ENCODE measurements at places on chromosomes 7 and 10. TPM values are rescaled to one million over a fixed set of nuclear protein-coding genes. Genes with fewer than 3 reads are reported as not detected.

The FKBP9 gene
- total RNA-seq = not detected

DNA sequence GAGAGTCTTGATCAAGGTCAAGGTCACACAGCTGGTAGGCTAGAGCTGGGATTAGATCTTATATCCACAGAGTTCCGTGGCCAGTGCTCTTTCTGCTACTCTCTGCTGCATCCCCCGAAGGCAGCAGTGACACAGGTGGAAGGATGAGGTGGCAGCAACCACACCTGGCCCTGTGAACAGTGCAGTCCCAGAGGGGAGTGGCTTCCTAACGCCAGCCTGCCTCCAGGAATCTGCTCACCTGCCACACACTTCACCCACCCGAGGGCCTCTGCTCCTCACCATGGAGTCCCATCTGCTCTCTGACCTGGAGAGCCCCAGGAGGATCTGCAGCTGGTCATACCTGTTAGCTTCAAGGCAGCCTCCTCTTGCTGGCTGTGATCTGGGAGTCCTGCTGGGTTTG is 484.2 kb downstream of the PLXNA4 start:
- no peak for DNase-seq

- no peak for DNase-seq
Measured at GRCh38 chr10:11713186-11713743, 28.9 kb upstream of the ECHDC3 start.

GRCh38 chr7:6269527-6269926 is 2.9 kb downstream of the CYTH3 start:
- no peak for DNase-seq

- no peak for DNase-seq
Measured at GRCh38 chr7:26897928-26898327, 33.5 kb upstream of the SKAP2 start.

DNA sequence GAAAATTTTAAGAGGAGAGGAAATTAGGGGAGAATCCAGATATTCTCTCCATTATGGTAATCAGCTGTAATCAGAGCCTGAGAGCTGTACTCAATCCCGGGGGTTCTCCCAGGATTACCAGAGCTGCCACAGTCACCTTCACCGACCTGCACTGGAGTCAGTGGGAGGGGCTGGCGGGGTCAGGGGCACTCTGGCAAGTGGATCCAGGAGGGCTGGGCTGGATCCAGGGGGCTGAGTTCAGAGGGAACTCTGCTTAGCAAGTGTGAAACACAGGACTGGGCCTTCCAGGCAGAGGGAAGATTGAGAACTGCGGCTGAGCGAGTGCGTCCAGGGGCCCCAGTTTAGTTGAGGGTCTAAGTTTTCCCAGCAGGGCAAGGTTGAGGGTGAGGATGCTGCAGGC is 89.2 kb downstream of the BMS1 start:
- no peak for DNase-seq

The INPP5F gene
- 22.1 TPM for total RNA-seq

The ASAH2 gene
- total RNA-seq = 1.6 TPM

- DNase-seq = no peak
Measured at GRCh38 chr7:18564779-18565178, 69.2 kb downstream of the HDAC9 start.

DNA sequence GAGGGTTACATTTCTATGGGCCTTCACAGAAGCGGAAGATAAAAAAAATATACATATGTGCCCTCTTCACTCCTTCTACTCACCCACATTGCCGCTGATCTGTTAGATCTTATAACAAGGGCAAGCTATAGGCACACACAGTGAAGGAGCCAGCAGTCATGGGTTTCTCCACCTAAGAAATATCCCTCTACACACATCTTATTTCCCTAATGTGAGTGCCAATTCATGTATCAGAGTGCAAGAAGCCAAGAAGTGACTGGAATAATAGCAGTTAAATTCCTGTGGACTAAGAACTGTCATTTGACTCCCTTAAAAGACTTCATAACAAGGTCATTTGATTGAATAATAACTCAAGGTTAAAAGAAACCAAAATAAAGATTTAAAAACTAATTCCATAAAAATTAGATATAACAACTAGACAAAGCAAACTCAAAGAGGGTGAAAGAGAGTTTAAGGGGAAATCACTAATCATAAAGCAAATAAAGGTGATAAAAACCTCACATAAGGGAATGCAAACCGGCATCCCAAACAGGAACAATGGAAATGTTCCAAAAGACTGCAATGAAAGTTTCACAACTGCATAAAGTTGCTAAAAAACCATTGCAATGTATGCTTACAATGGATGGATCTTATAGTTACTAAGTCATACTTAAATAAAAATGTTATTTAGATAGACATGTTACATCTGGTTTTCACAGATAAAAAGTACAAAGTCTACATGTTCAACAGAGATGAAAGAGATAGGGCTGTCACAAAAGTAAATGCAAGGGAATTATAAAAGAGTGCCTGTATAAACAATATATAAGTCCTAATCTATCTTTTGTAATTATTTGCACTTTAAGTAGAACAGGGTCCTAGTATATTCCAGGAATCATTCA is 42.8 kb downstream of the ARHGAP21 start:
- no peak for DNase-seq

The TMEM196 gene
- total RNA-seq = not detected

DNA sequence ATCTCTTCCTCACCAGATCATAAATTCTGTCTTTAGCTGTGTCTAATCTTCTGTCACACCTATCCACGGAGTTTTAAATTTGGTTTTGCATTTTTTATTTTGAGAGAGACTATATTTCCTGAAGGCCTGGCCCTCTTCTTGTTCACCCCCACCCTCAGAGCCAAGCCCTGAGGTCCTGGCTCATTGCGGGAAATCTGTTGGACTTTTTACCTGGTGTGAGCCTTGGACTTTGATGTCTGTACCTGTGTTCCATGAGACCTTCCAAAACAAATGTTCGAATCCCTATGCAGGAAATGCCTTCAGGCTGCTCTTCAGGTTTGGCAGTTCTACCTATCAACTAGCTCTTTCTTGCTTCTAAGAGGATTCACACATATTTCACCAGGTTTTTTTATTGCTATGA is 175.2 kb upstream of the GRB10 start:
- no peak for DNase-seq

GRCh38 chr10:129978980-129979379 is 14.9 kb upstream of the EBF3 start:
- DNase-seq = no peak

GRCh38 chr7:1204460-1205140 is 28.1 kb upstream of the UNCX start:
- DNase-seq = no peak

- DNase-seq = no peak
Measured at GRCh38 chr10:60521974-60522405, 132.3 kb upstream of the ANK3 start.

The SEC24C gene
- total RNA-seq = 78.2 TPM

- no peak for DNase-seq
Measured at GRCh38 chr10:10714327-10714726, 303.3 kb upstream of the CELF2 start.

The LOXL4 gene
- not detected for total RNA-seq

DNA sequence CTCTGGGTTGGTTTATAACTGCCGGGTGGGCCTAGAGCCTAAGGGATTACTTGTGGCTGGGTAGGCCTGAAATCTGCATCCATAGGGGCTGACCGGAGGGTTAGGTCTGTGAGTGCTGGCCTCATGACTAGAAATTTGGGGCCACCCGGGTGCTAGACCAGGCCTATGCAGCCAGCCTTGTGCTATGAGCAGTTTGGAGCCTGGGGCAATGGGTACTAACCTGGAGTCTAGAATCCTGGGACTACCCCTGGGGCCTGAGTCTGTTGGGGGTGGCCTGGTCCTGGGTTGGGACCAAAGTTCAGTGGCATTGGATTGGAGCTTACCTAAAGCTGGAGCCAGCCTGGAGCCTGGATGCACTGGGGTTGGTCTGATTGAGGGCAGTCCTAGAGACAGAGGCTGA is 995.2 kb downstream of the ANKRD7 start:
- DNase-seq = no peak

- peak; percentile 58 for DNase-seq
Measured at GRCh38 chr7:107874605-107875446, 16.2 kb upstream of the DLD start.

GRCh38 chr7:158582089-158582456 is 5.5 kb downstream of the PTPRN2 start:
- no peak for DNase-seq

DNA sequence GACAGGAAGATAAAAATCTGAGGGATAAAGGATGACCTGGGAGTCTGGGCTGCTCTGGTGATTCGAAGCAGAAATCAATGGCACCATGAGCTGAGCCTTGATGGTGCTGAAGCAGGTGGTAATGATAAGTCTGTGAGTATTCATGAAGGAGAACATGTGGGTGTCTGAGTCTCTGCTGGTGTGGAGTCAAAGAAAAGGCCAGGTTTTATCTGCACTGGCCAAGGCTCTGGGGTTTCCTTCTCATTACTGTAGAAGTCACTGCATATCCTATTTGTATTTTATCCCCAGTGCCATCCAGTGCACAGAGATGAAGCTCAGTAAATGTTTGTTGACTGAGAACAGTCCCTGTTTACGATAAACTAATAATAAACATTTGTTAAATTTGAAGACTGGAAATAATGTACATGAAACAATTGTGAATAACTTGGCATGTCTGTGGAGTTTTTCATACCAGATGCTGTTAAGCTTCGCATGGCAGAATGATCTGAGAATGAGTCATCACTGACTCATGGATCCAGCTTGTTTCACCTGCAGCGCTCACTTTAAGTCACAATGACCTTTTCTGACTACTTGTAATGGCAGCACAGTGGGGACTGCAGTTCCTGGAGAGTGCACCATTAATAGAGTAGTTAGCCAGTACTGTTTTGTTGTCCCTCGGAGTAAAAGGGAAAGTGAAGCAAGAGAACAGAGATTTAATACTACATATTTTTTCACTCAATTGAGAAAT is 538.5 kb downstream of the HTR7 start:
- no peak for DNase-seq

- no peak for DNase-seq
Measured at GRCh38 chr10:28060031-28060607, 61.2 kb upstream of the ODAD2 start.

DNA sequence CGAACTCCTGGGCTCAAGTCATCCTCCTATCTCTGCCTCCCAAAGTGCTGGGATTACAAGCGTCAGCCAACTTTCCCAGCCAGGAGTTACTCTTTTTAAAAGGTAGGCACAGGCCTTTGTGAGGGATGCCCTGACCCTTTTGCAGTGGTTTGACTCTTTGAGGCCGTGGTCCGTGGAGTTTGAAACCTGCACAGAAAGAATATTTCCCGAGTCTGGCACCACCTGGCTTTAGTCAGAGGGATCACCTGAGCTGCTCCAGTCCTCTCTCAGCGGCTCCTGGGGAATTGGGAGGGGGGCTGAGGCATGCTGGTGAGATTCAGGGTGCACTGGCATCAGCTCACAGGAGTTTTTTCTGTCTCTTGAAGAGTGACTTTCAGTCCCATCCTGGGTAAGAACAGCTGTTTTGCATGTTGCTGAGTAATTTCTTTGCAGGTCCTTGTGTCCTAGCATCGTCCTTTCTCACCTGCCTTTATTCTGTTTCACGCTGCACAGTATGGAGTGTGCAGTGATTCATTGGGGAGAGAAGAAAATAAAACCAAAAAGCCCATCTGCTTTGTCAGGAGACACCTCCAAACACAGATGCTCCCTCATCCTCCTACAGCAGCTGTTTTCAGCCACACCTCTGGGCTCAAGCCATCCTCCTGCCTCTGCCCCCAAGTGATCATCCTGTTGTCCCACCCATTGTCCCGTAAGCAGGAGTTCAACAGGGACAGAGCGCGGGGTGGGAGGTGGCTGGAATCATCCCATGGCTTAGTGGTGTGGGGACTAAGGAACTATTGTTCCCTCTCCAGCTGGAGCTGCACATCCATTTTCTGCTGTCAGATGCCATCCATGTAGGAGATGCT is 284.7 kb downstream of the CAMK1D start:
- no peak for DNase-seq

The GTF2IRD2 gene
- 10.4 TPM for total RNA-seq

- no peak for DNase-seq
Measured at GRCh38 chr10:132175907-132176581, 10.7 kb upstream of the DPYSL4 start.

GRCh38 chr7:95549818-95550529 is 46.3 kb downstream of the PDK4 start:
- DNase-seq = no peak

DNA sequence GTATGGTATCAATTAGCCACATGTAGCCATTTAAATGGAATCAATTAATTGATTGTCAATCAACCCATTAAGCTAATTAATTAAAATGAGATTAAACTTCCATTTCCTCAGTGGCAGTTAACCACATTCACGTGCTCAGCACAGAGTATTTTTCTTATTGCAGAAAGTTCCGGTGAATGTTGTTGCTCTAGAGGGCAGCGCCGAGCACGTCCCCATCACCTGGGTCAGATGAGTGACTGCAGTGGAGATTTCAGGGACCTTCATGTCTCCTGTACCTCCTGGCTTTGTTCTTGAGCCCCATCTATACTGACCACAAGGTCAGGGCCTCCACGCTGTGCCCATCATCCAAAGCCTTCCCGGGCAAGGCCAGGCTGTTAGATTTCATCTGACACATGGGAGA is 168.8 kb upstream of the MKI67 start:
- DNase-seq = no peak

DNA sequence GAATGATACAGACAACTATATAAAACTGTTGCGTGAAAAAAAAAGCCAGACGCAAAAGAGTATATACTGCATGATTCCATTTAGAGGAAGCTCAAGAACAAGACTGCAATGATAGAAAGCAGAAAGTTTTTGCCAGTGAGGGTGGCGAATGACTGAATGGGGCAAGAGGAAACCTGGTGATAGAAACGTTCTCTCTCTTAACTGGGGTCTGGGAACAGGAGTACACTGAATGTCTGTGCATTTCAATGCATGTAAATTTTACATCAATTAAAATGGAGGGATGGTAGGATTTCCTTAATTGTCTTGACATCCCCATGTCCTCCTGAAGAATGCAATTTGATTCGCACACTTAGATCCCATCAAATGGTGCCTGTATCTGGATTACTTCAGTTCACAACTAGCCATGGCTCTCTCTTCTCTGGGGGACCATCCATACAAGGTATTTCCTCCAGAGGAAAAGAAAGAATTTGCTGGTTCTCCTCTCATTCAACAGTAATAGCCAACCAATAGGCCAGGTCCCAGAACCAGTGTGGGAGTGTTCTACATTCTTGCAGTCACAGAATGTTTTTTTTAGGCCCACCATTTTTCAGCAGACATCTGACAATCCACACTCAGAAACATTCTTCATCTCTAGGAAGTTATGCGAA is 221.0 kb upstream of the KLF14 start:
- DNase-seq = no peak

GRCh38 chr7:106893591-106893990 is 28.5 kb downstream of the PIK3CG start:
- DNase-seq = no peak
